ENCODE measurements at places on chromosomes 16 and 17.

DNA sequence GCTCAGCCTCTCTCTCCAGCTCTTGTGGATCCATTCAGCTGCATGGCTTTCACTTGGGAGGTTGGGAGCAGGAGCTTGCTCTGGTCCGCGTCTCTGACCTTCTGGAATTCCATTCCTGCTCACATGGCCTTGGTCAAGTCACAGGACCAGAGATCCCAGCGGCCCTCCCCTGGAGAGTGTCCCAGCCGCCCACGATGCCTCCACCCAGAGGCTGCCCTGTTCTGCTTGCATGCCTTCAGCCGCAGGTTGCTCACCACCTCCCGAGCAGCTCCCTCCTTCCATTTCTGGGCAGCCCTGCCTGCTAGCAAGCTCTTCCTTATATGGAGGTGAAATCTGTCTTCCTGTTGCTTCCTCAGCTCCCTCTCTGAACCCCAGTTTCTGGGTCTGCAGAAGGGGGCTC is 32.6 kb downstream of the RAI1 start:
- DNase-seq: no peak

- no peak for DNase-seq
Observed at GRCh38 chr16:49458656-49459445, 85.2 kb downstream of the C16orf78 start.

GRCh38 chr17:40511136-40511535 is 9.7 kb upstream of the TNS4 start:
- no peak for DNase-seq

- no peak for DNase-seq
Observed at GRCh38 chr17:31388770-31389656, 2.5 kb upstream of the RAB11FIP4 start.

DNA sequence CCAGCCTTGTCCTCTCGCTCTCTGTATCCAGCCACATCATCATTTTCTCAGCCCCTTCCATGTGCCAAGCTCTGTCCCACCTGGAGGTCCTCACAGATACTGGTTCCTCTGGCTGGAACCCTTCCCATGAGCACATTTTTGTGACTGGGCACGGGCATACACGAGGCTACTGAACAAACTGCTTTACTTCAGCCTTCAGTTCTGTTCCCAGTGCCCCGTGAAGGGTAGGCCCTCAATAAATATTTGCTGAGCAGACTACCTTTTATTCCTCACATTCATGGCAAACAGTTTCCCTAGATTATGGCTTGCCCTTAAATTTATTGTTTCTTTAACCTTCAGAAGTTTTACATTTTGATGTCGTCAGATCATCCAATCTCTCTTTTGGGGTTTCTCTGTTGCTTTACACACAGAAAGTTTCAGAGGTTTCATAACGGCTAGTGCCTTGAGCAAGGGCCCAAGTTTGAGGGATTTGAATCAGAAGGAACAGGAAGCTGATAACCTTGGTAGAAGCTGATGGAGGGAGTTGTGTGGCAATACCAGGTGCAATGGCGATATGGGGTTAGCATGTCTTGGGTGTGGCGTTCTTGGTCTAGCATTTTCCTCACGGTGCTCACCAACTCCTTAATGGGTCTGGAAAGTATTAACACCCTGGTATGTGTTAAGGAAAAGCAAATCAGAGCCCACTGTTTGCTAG is 27.8 kb downstream of the TMEM92 start:
- DNase-seq: no peak

GRCh38 chr17:13365331-13365730 is 236.4 kb downstream of the HS3ST3A1 start:
- DNase-seq: no peak

- DNase-seq: no peak
Observed at GRCh38 chr17:74776990-74777389, 845 bp upstream of the NAT9 start.

GRCh38 chr16:23863511-23864422 is 28.0 kb downstream of the PRKCB start:
- DNase-seq: no peak

GRCh38 chr16:51497541-51498211 is 346.6 kb upstream of the SALL1 start:
- DNase-seq: no peak

- DNase-seq: no peak
Observed at GRCh38 chr16:87602001-87602775, at the start of gene JPH3. JPH3 (plus strand) TSS chr16:87602508; CDS start chr16:87603147, 639 bp downstream.

GRCh38 chr17:66175892-66176291 is 16.0 kb downstream of the CEP112 start:
- DNase-seq: no peak

DNA sequence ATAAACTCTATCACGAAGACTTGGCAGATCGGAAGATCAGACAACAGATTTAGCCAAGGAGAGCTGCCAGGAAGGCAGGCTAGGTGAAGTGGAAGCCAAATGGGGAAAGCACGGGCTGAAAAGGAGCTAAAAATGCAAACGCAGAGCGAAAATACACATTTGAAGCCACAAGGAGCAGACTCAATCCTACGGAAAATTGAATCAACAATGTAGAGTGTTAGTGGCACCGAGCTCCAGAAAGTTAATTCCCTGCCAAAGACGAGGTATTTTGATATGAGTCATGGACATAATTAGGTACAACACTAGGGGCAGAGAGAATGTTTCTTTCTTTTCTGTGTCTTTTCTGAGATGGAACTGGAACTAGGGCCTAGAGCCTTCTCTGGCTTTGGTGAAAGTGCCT is 20.7 kb downstream of the GSG1L start:
- no peak for DNase-seq

DNA sequence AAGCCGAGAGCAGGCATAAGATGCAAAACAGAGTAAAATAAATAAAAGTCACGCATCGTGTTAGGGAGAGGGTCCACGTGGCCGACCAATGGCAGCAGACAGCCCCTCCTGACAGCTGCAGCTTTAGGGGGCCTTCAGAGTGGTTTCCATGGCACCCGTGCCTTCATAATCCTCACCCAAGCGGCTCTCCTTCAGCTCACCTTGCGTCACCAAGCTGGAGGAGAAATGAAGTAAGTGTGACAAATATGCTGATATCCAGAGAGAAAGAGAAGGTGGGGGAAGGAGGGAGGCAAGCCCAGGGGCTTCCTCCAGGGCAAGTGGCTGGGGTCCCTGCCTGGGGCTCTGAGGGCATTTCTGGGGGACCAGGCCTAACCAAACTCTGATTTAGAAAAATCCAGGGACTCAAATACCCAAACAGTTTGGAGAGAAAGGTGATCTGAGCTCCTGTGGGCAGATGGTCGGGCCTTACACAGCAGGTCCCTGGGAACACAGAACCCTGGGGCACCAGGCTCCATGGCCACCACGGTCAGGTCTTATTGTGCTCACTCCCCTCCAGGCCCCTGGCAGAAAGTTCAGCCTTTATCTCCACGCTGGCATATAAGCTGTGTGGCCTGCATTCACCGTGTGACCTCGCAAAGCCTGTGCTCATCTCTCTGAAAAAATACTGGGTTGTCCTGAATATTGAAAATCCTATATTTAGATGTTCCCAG is 80.7 kb upstream of the TNRC6C start:
- no peak for DNase-seq

DNA sequence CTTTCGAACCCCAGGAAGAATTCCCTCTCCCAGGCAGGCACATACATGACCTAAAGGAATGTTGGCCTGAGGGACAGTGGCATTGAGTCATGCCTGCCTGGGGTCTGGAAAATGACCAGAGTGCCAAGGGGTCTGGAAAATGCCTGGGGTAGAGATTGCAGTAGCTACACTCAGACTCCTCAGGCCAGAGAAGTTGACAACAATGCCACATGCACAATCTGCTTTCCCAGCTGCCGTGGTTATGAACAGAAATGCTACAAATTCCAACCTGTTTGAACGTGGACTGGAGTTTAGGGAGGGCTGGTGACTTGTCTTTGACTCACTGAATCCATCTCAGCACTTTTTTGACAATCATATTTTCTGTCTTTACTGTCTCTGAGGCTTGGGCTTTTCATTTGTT is 250.0 kb downstream of the ABCC12 start:
- DNase-seq: no peak

GRCh38 chr16:27199736-27200135 is 3.6 kb upstream of the KDM8 start:
- DNase-seq: no peak

GRCh38 chr17:6559753-6560215 is 3.4 kb upstream of the PITPNM3 start:
- no peak for DNase-seq

DNA sequence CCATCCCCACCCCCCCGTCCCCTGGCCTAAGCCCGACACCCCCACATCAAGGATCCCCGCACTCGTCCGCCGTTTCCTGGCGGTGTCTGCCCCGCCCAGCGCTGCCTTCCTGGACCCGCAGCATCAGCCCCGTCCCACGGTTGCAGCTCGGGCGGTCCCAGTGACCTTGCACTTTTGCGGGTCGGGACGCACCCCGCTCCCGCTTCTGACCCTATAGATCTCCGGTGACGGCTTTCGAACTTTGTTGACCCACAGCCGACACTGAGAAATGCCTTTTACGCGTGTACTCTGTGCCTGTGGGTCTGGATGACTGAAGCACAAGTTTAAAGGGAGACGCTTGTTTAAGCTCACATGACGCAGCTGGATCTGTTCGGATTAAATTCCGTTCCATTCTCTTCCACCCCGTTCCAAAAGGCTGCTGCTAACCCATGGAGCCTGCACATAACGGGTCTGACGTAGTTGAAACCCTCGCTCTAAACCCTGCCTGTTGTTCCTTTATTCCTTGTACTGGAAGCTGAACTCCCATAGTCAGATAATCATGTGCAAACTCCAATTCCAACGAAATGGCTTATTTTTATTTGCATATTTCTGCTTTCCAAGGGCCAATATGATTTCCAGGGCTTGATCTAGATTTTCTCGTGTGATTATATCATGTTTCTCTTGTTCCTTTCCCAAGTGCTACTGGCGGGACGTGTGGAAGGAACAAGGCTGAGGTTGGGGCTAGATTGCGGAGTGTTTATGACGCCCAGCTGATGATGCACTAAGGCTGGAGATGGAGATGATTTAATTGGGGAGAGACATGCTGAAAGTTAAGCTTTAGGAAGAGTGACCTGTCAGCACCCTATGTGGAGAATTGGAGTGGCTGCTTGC is 834 bp downstream of the FLYWCH1 start:
- DNase-seq: peak; percentile 62

GRCh38 chr16:1933097-1933661 is 9.8 kb downstream of the MSRB1 start:
- no peak for DNase-seq

- DNase-seq: no peak
Observed at GRCh38 chr16:29925105-29925756, 795 bp downstream of the KCTD13 start.

DNA sequence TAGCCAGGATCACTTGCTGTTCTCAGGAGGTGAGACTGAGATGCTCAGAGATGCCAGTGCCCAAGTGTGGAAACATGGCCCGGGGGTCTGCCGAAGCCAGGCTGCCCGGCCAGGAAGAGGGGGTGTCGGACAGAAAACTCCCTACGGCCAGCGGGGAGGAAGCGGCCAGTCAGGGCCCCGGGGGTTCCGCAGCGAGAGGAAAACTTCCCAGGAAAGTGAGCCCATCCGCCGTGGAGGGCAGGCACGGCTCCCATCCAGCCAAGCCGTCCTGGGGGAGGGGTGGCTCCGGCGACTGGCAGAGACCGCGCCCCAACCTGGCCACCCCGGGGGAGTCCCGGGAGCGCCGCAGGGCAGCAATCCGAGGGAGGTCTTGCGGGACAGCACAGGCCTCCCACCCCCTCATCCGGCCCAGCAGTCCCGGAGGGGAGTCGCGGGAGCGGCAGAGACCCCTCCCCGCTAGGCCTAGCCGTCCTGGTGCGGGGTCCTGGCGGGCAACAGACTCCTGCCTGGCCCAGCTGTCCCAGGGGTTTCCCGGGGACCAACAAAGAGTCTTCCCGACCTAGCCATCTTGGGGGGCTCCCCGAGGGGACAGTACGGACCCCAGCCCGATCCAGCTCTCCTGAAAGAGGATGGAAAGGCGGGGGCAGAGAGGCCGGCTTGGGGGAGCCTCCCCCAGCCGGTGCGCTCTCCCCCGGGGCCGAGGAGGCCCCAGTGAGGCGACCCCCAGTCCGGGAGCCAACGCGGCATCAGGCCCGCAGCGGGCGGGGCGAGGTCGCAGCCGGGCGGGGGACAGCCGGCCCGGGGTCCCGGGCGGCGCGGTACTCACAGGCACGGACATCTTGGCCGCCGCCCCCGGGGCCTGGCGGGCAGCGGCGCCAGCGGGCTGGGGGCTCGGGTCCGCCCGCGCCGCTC is 13.8 kb upstream of the BCAR1 start:
- no peak for DNase-seq

Measured in renal pelvis (tissue), 12 donors.